Nucleus accumbens (tissue), 56 donors: ENCODE measurements at places on chromosomes 1 and 21.

DNA sequence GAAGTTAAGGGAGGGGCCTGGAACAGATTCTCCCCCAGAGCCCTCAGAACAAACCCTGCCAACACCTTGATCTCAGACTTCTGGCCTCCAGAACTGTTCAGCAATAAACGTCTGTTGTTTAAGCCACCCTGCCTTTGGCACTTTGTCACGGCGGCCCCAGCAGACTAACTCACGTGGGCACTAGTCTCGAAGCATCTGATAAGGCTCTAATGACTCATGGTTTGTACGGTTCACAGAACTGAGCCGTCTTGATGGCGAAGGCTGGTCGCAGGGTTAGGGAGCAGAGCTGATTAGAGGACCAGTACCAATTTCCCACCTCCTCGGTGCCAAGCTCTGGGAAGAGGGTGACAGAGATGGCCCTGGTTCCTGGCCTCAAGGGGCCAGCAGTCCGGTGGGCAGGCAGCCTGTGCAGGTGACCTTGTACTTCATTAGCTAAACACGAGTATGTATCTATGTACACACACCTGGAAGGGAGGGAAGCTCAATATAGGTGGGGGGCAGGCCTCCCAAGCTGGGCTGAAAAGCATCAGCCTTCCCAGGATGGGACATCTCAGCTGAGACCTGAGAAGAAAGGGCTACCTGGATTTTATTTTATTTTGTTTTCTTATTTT, 112.8 kb downstream of the MRPS6 start:
- DNase-seq, result no peak

GRCh38 chr1:55823541-55824250, 608.5 kb upstream of the USP24 start:
- no peak for DNase-seq

GRCh38 chr21:14288922-14289321, 73.0 kb downstream of the RBM11 start:
- no peak for DNase-seq

- DNase-seq, result no peak
Measured at GRCh38 chr1:27856561-27857343, 15.6 kb upstream of the THEMIS2 start.
